ENCODE measurements at places on chromosomes 2 and 18. TPM values are rescaled to one million over a fixed set of nuclear protein-coding genes. Genes with fewer than 3 reads are reported as not detected.

The RAD51AP2 gene
- not detected for total RNA-seq

The FAM124B gene
- total RNA-seq = 3.3 TPM

DNA sequence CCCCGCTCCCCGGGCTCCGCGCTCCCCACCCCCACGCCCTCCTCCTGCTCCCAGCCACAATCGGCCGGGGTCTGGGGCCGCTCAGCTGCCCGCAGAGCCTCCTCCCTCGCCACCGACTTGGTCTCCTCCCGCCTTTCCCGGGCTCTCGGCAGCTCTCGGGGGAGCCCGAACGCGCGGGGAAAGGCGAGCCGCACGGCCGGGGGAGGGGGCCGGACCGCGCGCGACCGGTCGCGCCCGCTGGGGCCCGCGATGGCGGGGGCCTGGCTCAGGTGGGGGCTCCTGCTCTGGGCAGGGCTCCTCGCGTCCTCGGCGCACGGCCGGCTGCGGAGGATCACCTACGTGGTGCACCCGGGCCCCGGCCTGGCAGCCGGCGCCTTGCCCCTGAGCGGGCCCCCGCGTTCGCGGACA is 327 bp downstream of the LTBP1 start:
- no peak for DNase-seq

GRCh38 chr2:23686405-23687029 is 240.4 kb downstream of the ATAD2B start:
- DNase-seq = no peak

DNA sequence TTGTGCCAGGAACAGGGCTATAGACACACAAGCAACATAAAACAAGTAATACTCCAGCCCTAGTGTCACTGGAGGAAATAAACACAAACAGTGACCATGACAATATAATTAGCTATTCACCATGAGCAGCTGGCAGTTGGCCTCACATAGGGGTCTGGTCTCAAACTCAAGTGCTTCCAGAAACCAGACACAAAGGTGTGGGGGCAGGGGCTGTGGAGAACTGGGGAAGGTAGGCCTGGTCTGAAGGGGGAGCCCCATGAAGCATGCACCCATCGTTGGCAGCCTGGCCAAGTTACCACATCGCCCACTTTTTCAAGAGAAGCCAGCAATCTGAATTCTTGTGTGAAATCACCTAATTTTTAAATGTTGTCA is 49.5 kb upstream of the SP3 start:
- DNase-seq = no peak

GRCh38 chr18:3085612-3086011 is 72.7 kb upstream of the LPIN2 start:
- DNase-seq = no peak

The SERPINB5 gene
- not detected for total RNA-seq

Data from posterior vena cava (tissue), 2 donors.